NCI-H1694 treated with DMSO at 0.1 percent for 48 hours (cell line): ENCODE measurements at places on chromosomes 6 and 20.

- DNase-seq = no peak
These were observed 23.7 kb upstream of the TAF4 start for GRCh38 chr20:62089393-62089792.

GRCh38 chr20:36855241-36855657 is 20.7 kb upstream of the TLDC2 start:
- DNase-seq = no peak

DNA sequence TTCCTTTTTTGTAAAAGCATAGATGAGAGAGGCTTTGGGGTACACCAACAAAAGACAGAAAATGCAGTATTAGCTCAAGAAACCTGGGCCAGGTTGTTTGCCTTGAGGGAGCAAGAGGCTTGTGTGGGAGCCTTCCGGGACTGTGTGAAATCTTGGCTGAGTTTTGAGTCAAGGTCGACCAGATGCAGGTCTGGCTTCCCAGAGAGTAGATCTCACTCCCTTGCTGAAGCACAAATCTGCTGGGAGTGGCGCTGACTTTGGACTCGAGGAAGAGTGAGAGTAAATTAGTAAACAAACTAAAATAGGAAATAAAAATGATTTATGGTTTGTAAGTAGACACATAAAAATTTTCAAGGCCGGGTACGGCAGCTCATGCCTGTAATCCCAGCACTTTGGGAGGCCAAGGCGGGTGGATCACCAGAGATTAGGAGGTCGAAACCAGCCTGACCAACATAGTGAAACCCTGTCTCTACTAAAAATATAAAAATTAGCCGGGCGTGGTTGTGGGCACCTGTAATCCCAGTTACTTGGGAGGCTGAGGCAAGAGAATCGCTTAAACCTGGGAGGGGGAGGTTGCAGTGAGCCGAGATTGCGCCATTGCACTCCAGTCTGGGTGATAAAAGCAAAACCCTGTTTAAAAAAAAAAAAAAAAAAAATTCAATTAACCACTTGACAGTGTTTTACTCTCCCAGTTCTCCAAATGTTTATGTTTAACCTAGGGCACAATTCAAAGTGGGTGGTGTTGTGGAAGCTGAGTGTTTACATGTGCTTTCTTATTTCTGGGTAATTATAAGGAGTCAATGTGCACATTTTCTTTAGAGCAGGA is 27.7 kb upstream of the EDN1 start:
- no peak for DNase-seq

GRCh38 chr6:158013904-158014504 is 32.3 kb downstream of the SYNJ2 start:
- DNase-seq = no peak

GRCh38 chr20:48702455-48702913 is 125.3 kb downstream of the PREX1 start:
- no peak for DNase-seq

GRCh38 chr20:35637276-35637675 is 21.6 kb downstream of the SPAG4 start:
- DNase-seq = no peak

DNA sequence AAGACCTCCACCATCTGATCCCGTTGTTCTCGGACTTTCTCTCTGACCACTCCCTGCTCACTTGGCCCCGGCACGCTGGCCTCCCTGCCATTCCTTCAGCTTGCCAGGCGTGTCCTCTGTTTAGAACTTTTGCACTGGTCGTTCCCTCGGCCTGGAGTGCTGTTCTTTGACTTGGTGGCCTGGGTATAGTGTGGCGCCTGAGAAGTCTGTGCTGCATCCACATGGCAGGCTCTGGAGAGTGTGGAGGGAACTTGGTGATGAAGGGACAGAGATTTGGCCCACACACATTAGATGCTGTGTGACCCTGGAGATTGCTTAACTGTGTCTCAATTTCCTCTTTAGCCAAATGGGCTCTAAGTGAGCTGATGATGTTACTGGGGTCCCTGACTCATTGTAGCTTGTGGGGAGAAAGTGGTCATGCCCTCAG is 13.0 kb upstream of the TGM2 start:
- DNase-seq = no peak

DNA sequence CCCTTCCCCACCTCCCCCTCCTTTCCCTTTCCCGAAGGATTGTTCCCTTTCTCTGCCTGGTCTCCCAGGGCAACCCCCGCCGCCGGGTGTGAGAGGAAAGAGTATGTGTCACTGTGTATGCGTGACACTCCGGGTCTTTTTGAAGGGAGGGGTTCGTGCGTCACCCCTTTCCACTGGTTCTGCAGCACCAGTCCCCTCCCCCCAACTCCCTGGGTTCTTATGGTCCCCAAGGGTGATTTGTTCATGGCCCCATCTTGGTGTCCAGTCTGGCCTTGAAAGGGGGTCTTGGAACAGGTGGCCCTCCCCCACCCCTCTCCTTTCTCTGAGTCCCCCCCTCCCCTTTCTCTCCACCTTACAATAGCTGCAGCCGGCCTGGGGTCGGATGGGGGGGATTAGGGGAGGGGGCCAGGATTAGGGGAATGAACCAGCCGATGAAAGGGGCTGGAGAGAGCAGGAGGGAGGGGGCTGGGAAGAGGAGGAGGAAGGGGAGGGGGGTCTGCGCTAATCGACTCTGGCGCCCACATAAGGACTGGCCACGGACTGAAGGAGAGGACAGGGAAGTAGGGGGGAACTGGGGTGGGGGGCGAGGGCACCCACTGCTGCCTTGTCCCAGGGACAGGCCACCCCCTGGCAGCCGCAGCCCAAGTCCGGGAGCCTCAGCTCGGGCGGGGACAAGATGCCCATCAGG is 1.3 kb upstream of the RING1 start:
- no peak for DNase-seq

GRCh38 chr20:32960849-32961731 is 43.1 kb downstream of the SUN5 start:
- no peak for DNase-seq

GRCh38 chr20:38110525-38111178 is 54.4 kb downstream of the TGM2 start:
- no peak for DNase-seq

DNA sequence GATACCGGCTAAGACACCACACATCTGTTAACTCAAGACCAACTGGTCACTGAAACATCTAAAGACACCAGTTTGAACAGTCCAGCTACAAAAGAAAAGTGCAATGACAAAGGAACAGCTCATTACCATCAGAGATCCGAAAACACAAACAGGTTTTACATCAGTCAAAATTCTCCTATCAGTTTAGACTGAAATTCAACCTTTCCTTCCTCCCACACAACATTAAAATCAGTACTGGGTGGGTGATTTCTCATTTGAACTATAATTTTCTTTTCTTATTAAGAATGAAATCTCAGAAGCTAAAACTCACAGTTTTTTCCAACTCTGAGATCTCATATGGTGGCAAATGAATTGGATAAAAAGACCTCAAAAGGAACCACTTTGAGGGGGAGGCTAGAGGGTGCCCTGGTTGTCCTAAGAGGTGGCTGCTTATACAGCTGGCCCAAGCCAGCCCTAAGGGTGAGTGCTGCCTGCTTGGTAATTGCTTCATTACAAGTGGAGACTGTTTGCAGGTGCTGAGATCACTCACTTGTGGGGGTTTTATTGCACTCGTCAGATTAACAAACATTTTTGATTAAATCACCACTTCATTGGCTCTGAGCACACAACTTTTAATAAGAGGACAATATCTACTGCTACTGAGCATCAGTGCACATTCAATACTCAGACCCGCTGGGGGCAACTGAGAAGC is 4.3 kb downstream of the CCDC167 start:
- no peak for DNase-seq

DNA sequence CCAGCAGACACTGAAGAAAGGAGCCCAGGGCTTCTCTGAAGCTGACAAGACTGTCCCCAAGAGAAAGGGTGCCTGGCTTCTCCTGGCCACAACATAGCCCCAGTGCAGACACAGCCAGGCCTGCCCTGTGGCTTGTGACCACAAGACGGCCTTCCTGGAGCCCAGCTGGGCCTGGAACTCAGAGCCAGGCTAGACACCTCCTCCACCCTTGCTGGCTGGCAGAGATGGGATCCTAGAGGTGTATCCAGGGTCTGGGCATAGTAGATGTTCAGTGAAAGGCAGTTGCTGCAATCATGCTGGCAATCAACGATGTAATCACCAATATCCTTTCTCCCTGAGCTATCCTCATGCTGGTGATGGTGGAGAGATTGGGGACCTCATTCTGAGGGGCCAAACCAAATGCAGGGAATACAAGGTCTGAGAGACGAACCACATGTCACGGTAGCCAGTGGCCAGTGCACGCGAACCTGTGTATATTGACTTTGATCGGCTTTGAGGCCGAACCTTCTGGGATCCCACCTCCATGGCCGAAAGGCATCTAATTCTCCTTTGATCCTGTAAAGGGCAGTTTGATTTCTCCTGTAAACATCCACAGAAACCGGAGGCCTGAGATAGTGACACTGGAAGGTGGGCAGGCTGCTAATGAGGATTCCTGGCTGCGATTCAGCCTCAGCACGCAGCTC is 115.2 kb downstream of the PSMB1 start:
- DNase-seq = no peak

DNA sequence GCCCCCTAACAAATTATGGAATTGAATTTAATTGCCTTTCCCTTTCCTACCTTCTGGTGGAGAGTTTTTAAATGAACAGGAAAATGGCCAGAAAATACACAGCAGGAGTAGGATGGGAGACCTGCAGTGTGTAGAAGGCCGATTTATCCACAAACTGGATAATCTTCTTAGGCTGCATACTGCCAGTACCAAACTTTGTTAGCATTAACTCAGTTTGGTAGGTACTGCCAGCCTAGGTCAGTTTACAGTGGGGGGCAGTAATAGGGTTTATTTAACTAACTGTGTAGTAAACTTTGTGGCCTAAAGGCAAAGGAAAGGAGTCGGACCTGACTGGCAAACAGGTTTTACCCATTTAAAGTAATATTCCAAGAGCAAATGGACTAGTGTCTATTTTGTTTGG is 4.6 kb downstream of the NCOA3 start:
- no peak for DNase-seq

DNA sequence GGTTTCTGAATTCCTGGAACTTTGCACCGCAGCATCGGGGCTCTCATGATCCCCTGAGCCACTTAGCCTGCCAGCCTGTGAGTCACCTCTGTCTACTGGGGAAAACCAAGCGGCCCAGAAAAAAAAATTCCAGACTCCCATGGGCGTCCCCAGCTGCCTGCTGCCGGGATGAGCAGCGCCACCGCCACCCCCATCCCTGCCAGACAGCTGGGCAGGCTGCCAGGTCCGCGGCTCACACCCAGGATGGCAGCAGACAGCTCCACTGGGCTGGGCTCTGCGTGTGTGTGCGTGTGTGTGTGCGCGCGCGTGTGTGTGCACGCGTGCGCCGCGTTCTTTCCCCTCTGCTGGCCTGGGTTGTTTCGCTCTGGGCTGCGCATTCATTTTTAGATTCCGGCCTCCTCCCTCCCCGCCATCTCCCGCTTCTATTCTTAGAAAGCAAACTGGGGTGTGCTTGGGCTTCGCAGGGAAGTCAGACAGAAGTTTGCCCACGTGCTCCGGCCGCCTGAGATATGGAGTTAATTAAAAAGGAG is 38.9 kb upstream of the PMEPA1 start:
- peak; percentile 84 for DNase-seq

DNA sequence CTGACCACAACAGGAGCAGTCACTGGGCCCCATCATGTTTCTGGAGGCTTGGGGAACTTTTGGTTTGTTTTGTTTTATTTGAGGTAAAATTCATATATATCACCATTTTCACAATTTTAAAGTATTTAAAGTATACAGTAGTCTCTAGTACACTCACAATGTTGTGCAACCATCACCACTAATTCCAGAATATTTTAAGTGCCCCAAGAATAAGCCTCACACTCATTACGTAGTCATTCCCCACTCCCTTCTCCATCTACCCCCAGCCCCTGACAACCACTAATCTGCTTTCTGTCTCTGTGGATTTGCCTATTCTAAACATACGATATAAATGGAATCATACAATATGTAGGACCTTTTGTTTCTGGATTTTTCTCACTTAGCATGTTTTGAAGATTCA is 29.0 kb downstream of the RTN4IP1 start:
- DNase-seq = no peak

- peak; percentile 21 for DNase-seq
These were observed 394.3 kb upstream of the SOX4 start for GRCh38 chr6:21199262-21199661.
